SK-MEL-5 (cell line): ENCODE measurements at places on chromosomes 1 and 21. TPM values are rescaled to one million over a fixed set of nuclear protein-coding genes. Genes with fewer than 3 reads are reported as not detected.

GRCh38 chr1:209041927-209042326 lies 541.6 kb upstream of the CAMK1G start:
- DNase-seq = no peak

DNA sequence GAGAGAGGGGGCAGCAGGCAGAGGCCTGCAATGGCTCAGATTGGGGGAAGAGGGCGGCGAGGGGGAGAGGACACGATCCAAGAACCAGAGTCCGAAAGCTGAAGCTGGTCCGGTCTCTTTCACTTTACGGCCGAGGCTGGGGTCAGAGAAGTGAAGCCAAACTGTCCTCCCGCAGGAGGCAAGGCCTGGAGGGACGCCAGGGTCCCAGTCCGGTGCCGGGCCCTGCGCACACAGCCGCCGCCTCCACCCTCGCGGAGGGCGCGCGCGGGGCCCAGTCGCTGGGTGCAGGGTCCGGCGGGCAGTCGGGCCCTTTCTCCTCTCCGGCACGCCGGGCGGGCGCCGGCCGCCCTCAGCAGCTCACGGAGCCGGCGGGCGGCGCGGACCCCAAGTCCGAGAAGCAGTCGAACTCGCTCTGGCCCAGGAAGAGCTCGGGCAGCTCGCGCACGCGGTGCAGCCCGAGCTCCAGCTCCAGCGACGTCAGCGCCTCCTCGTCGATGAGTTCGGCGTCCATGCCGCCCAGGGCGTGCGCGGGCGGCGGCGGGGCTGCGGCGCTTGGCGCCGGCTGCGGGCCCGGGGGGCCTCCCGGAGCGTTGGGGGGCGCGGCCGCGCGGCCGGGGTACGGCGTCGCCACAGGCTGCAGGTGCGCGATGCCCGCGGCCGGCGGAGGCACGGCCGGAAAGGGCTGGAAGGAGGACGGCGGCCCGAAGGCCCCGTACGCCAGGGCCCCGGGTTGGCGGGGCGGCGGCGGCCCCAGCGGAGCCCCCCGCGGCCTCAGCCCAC lies 749 bp downstream of the CITED4 start:
- no peak for DNase-seq

DNA sequence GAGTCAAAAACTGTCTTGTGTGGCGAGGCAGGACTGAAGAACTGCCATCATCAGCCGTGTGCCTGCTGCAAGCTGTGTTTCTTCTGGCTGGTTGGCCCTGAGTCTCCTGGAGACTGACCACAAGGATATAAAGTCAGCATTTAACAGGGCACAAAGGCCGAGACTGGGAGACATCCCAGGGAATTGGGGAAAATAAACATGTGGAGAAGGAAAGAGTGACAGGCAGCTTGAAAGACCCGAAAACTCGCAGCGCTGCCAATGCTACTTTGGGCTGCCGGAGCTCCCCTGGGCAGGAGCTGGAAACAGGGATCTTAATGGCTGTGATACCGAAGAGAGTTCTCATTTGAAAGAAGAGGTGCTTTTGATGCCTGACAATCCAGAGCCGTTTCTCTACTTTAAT lies 125.3 kb upstream of the HMGB4 start:
- DNase-seq = no peak

DNA sequence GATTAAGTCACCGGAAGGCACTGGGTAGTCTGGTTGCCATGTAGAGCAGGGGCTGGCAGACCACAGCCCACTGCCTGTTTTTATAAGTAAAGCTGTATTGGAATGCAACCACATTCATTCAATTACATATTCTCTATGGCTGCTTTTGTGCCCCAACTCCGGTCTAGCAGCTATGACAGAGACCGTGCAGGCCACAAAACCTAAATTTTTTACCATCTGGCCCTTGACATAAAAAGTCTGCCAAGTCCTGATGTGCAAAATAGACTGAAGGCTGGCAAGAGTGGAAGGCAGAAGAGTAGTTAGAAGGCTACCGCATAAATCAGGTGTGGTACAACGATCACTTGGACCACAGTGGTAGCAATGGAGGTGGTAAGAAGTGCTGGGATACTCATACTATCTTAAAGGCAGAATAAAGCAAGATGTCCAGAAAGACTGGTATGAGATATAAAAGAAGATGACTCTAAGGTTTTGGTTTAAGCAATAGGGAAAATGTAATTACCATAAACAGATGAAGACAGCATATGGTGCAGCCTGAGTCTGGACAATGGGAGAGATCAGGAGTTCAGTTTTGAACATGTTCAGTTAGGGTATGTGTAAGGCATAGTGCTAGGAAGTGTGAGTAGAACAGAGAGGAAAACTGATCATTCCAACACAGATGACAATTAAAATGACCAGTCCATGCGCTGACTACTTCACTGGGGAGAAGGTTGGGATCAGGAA lies 37.2 kb downstream of the EGLN1 start:
- no peak for DNase-seq

GRCh38 chr1:226061068-226061840 lies 1.3 kb upstream of the H3-3A start:
- DNase-seq = no peak

DNA sequence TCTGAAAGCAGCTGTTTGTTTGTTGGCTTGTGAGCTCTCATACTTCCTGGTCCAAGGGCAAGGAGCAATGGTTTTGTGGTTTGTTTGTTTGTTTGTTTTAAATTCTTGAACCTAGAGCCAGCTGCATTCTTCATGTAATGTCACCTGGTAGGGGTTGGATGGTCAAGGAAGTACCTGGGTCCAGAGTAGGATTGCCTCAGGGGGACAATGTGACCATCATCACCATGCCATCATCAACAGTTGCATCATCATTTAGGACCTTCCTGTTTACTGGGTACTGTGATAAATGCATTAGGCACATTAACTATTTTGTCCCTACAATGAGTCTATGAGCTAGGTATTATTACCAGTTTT lies 14.7 kb upstream of the MYOG start:
- no peak for DNase-seq

GRCh38 chr21:34737115-34737514 lies 68.3 kb downstream of the CLIC6 start:
- DNase-seq = no peak

DNA sequence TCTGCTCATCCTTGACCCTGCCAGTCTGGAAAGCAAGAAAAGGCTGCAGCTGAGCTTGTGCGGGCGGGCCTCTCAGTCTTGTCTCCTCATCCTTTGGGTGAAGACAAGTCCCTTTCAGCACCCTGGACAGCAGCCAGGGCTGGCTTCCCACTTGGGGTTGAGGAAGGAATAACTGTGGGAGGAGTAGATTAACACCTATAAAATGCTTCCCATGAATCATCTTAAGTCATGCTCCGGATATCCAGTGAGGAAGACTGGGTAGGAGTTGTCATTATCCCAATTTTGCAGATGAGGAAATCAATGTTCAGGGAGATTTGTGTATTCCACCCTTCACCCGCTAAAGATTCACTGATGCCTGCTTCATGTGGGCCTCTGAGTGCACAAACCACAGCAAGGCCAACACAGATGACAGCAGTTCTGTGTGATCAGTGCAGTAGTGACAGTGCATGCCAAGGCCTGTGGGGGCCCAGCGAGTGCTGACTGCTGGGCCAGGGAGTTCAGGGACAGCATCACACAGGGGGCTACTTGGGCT lies 20.1 kb upstream of the COL16A1 start:
- DNase-seq = peak; percentile 36

DNA sequence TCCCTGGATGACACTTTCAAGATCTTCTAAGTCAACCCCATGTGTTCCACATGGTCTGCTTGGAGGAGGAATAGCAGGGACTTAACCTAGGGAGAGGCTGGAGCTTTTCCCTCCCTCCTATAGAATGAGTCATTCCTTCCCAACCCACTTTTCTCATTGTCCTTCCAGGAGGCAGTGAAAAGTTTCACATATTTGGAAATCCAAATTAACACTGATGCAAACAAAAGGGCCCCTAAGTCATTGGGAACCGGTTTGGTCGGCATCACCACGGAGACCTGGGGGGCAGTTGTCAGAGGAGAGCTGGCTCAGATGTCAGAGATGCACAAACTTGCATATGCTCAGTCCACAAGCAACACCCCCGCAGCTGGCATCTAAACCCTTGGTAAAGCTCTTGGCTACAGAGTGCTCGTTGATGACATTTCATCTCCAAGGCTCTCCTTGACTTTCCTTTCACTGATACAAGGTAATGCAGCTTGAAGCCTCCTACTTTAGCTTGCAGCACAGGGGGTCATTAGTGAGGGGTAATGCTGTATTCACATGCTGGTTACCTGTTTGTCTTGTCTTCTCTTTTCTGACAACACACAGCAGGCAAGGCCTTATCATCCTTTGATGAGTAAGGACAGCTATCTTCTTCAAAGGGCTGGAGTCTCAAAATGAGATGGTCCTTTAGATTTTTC lies 12.3 kb upstream of the LRRC8D start:
- no peak for DNase-seq

GNG4 gene
- total RNA-seq = 5.2 and 6.7 TPM in 2 replicates

C1QA gene
- not detected in 2 replicates for total RNA-seq
